ENCODE measurements at places on chromosomes 5 and 9.

DNA sequence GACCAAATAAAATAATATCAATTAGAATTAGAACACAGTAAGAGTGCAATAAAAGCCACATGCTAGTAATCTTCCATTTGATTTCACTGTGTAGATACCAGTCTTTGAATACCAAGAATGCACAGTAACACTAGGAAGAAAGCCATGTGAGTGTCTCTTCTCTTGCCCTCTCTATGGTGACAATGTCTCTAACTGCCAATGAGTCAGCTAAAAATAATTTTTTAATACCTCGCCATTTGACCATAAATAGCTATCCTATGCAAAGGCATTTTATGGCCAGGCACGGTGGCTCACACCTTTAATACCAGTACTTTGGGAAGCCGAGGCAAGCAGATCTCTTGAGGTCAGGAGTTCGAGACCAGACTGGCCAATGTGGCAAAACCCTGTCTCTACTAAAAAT lies 30.6 kb downstream of the EDIL3 start:
- no peak for DNase-seq

DNA sequence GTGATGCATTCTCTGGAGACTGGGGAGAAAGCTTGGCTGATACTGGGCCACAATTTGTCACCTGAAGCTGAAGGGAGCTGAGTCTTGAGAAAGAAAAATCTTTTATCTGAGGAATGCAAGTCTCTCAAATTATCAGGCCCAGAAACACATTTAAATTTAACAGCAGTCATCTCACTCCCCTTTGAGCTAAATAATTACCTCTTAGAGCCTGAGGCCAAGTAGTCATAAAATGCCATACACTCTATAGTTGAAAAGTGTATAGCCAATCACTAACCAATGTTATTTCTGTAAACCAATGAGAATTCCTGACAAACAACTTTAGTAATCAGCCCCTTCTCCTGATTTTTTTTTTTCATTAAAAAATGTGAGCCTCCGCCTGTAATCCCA lies 32.7 kb upstream of the DAPK1 start:
- DNase-seq = no peak

DNA sequence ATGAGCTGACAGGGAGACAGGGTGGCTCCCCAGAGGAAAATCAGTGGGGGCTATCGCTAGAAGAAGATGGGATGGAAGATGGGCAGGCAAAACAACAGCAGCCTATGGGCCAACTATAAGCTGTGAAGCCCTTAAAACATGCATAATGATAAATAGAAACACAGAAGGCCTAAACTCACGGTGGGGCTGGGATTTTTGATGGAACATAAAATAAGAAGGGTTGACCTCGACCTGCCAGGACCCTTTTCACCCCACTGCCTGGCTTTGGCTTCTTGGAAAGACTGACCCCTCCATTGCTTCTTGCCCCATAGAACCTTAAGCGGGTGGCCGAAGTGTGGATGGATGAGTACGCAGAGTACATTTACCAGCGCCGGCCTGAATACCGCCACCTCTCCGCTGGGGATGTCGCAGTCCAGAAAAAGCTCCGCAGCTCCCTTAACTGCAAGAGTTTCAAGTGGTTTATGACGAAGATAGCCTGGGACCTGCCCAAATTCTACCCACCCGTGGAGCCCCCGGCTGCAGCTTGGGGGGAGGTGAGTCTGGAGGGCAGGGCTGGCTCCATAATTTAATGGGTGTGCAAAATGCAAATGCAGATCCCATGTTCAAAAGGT lies 36.5 kb upstream of the SAP30L start:
- DNase-seq = no peak

- no peak for DNase-seq
These were observed 1.2 kb upstream of the RABGAP1 start for GRCh38 chr9:122939601-122940000.

DNA sequence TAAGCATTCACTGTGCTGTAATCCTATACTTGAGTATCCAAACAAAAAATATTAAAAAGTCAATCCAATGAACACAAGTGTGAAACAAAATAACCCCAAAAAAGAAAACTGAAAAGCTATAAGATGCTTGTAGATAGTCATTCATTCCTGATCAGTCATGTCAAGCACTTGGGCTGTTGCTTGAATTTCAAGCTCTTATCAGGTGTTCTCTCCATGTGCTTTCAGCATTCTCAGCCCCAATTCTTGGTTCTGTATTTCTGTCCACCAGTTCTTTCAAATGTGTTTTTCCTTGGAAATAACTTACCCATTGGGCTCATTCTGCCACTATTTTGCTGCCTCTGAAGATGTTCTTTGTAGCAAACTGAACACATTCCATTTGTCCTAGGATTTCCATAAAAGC lies 4.7 kb downstream of the ZFAND5 start:
- no peak for DNase-seq

- no peak for DNase-seq
These were observed 12.9 kb upstream of the F2RL1 start for GRCh38 chr5:76805821-76806505.

GRCh38 chr9:13661014-13661413 lies 381.5 kb upstream of the MPDZ start:
- DNase-seq = no peak
